ENCODE measurements at places on chromosomes 1 and 21.

- no peak for DNase-seq
These were observed 166.8 kb downstream of the BACH1 start for GRCh38 chr21:29465546-29465945.

DNA sequence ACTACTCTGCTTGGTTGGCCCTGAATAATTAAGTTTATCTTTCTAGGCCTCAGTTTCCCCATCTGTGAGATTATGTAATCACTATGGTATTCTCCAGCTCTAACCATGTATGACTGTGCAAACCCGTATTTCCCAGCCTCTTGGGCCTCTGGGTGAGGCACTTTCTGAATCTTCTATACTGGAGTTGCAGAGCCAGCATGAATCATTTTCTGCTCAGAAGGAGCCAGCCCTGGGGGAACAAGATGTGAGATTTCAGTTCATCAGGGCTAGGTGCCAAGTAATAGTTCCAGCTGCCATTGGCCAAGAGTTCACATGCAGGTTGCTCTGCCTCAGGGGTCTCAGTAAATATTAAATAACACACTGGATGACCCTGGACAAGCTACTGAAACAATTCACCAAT lies 47.7 kb upstream of the USP24 start:
- no peak for DNase-seq

DNA sequence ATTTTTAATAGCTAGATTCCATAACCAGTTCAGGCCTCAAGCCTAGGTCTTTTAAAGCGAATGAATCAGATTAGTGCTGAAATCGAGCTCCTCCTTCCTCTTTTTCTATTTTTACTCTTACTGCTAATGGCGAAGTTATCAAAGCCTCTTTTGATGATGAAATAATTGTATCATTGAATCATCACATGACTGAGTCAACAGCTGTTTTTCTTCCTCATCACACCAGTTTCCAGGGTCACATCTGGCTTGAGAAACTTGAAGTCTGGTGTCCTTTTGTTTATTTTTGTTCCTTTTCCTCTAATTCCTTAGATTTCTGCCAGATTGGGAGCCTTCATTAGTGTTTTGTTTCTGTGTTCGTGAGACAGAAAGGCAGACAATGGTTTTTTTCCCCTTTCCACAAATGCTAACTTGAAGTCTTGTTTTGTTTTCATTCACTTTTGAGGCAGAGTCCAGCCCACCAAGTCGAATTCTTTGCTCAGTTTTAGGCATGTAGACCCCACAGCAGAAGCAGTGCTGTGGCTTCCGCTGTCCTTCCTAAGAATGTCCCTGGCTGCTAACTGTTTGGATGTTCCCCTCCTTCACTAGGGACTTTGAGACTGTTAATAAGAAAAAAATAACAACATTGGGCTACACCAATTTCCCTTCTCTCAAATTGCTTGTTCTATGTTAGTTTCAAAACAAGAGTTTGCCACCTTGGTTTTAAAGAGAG lies 51.9 kb upstream of the FMOD start:
- no peak for DNase-seq

- no peak for DNase-seq
These were observed 189.0 kb upstream of the NFIA start for GRCh38 chr1:60893136-60893930.

DNA sequence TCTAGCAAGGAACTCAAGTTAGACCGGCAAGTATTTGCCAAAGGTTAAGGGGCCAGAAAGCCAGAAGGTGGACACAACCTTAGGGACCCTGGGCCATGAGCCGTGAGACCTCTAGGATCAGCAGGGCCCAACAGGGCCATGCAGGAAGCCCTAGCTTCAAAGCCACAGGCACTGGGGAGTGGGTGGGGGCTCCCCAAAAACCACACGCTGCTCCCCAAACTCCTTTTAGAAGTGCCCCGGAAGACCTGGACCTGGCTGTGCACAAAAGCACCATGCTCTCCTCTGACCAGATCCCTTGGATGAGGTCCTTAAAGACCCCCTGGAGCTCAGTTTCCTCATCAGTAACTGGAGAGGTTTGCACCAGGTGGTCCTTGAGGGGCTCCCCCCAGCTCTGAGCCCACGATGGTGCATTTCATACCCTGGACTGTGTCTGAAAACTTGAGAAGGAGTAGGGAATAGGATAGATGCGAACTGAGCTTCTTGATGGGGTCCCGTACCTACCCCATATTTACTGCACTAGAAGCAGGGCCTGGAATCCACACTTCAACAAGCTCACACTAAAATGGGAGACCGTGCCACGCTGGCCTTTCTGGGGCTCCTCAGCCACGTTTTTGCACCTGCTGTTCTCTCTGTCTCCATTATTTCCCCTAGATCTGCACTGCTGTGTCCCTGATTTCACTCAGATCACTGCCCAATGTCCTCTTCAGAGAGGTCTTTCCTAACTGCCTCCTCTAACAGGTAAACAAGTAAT lies 40.6 kb upstream of the LBR start:
- no peak for DNase-seq

- no peak for DNase-seq
These were observed 109.0 kb downstream of the HIVEP3 start for GRCh38 chr1:41809692-41810091.

DNA sequence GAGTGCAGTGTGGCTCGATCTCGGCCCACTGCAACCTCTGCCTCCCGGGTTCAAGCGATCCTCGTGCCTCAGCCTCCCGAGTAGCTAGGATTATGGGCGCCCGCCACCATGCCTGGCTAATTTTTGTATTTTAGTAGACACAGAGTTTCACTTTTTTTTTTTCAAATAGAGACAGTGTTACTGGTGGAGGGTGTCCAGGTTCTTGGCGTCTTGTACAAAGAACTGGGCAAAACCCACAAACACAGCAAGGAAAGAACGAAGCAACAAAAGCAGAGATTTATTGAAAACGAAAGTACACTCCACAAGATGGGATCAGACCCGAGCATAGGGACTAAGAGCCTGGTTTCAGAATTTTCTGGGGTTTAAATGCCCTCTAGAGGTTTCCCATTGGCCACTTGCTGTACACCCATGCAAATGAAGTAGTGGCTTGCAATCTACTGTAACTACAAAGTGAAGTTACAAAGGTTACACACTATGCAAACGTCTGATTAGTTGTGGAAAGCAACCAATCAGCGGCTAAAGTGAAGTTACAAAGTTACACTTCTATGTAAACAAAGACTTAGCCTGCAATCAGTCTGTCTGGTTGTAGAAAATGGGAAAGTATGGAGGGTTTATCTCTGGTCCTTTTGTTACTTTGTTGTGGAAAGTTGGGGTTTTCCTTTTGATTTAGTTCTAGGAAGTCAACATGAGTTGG lies 199.1 kb downstream of the DYRK1A start:
- DNase-seq, result no peak

DNA sequence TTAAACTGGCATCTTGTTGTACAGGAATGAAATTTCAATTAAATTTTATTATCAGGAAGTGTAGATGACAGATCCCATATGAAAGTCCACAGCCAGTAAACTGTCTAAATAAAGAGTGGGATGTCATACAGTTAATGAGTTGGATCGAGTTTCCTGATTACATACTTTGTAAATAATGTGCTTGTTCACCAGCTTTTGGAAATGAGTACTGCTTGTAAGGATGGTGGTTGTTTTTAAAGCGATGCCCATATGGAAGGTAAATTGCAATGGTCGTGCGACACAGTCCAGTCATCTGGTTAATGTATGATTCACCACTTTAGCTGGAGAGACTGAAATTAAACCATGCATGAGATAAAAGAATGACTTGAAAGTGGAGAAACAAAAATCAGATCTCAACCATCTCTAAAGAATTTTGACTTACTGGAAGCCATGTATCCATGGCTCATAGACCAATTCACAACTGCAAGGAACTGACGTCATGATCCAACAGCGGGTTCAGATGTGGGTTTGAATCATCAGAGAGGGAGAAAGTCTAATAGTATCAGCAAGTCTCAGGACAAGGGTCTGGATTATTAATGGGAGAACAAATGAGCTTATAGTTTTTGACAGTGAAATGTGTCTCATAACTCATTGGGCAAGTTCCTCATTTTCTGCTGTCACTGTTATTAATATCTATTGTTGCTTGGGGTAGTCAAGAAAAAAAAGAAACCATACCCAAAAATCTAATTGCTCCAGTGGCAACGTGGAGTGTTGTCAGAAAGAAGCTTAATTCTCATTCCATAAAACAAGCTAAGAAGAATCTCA lies 49.0 kb downstream of the MAP10 start:
- no peak for DNase-seq
